SK-N-DZ (cell line): ENCODE measurements at places on chromosomes 1 and 21.
A peak's percentile ranks its signal among the peaks of the same experiment; 100 is the strongest.

GRCh38 chr1:154176337-154176736 lies 15.6 kb downstream of the TPM3 start:
- DNase-seq = no peak

DNA sequence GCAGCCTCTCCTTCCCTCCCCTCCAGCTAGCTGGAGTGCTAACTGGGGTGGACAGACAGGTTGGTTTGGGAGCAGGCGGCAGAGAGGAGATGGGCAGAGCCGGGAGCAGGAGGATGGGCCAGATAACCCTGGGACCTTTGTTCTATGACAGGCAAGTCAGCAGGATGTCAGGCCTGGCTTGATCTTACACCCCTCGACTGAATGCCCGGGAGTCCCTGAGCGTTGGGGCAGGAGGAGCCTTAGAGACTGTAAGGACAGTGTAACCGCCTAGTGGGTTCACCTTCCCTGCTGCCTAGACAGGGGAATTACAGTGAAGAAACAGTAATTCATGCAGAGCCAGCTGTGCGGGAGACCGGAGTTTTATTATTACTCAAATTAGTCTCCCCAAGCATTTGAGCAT lies 60.2 kb downstream of the MDM4 start:
- DNase-seq = no peak

GRCh38 chr1:205287767-205288559 lies 33.6 kb downstream of the NUAK2 start:
- no peak for DNase-seq

DNA sequence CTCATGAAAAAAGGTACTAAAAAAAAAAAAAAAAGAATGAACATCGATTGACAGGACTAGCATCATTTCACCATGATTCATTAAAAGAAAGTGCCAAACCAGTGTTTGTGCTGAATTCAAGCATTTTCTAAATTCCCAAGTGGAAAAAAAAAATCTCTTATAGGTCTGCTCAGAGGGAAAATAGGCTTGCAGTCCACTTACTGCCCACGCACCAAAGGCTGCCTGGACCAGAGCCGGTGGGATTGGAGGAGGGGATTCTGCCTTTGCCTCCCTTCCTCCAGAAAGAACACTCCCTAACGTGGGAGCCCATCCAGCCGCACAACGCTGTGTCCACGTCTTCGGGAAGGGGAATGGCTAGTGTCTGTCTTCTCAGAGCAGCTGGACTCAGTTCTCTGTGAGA lies 5.5 kb upstream of the TRAPPC10 start:
- no peak for DNase-seq

- DNase-seq = no peak
These were observed 627 bp downstream of the CERS2 start for GRCh38 chr1:150973836-150974579.

DNA sequence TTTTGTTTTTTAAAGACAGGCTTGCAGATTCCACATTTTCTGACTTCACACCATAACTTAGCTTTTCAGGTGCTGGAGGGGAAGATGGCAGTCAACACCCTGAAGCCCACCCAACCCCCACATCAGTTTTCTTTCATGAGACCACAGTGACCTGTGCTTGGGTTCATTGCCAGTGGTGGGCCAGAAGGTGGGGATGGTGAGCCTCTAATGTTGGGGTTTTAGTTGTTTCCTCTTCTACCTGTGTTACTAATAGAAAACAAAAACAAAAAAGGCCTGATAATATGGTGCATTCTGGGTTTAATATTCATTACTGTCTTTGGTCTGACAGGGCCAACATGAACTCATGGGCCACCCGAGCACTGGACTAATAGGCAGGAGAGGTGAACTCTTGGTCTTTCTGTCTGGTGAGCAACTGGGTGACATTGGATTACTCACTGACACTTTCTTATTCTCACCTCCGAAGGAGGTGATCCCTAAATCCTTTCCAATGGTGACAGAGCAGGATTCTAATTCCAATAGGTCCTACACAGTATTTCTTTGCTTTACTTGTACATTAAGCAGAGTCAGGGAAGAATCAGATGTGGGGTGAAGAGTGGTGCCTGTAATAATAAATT lies 132.8 kb downstream of the CLIC6 start:
- DNase-seq = no peak

DNA sequence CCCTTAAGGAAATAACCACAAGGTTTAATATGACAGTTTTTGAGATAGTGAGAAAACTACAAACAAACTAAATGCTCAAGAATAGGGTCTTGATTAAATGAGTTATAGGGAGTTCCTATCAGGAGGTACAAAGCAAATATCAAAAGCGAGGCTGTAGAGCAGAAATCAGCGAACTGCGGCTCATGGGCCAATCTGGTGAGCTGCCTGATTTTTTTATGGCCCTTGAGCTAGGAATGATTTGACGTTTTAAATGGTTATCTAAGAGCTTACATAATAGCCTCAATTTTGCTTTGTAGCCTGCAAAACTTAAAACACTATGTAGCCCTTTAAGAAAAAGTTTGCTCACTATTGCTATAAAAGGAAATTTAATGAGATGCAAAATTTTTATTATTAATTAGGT lies 62.2 kb downstream of the XCL2 start:
- DNase-seq = no peak

GRCh38 chr1:169568497-169568896 lies 17.8 kb downstream of the F5 start:
- DNase-seq = no peak

GRCh38 chr1:90114521-90115141 lies 119.7 kb downstream of the ZNF326 start:
- peak; percentile 42 for DNase-seq

GRCh38 chr1:118250232-118250631 lies 65.2 kb upstream of the SPAG17 start:
- DNase-seq = no peak

GRCh38 chr1:213772128-213773063 lies 215.4 kb upstream of the PROX1 start:
- DNase-seq = no peak

DNA sequence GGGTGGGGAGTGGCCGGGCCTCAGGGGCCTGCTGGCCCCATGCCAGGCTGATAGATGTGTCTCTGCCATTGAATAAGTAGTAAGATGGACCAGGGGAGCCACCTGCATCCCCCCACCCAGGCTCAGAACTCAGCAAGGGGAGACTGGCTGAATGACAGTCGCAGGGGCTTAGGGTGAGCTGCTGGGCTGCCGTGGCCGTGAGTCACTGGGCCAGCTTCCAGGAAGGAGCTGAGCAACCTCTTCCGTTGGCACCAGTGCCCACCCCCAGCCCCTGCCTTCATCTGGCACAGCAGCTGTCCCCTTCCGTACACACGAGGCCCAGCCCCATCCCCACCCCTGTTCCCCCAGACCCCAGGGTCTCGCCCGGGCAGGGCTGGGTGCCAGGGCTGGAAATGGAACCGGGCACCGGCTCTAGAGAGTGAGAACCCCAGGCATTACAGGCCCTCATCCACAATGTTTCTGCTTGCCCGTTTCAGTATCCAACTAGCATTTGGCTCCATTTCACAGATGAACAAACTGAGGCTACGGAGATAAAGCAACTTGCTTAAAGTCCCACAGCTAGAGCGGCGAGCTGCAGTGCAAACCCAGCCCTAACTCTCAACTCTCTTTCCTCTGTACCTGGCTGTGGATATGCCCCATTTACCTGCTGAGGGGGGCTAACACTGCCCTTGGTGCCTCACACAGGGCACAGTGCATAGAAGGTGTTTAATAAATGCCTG lies 10.2 kb downstream of the WNT4 start:
- no peak for DNase-seq

DNA sequence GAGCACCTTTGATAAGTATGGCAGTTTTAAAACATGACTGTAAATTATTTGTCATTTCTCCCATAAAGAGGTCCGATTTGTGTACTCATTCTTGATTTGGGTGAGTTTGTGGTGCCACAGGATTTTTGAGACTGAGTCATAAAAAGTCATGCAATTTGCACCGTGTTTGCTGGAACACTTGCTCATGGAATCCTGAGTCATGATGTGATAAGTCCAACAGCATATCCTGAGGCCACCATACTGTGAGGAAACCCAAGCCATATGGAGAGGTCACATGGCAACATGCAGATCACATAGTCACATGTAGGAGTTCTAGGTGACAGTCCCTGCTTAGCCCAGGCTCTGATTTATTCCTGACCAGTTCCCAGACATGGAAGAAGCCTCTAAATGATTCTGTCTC lies 40.8 kb upstream of the PRRX1 start:
- no peak for DNase-seq

GRCh38 chr1:178644308-178645120 lies 80.5 kb upstream of the RALGPS2 start:
- DNase-seq = no peak

GRCh38 chr1:11664336-11665065 lies 501 bp downstream of the FBXO6 start:
- DNase-seq = no peak

- no peak for DNase-seq
These were observed 13.2 kb downstream of the TMEM81 start for GRCh38 chr1:205071028-205071409.

- no peak for DNase-seq
These were observed 1214.9 kb downstream of the PLA2G4A start for GRCh38 chr1:188043536-188044245.

- DNase-seq = peak; percentile 22
These were observed 335.0 kb upstream of the GREM2 start for GRCh38 chr1:240946926-240947325.

DNA sequence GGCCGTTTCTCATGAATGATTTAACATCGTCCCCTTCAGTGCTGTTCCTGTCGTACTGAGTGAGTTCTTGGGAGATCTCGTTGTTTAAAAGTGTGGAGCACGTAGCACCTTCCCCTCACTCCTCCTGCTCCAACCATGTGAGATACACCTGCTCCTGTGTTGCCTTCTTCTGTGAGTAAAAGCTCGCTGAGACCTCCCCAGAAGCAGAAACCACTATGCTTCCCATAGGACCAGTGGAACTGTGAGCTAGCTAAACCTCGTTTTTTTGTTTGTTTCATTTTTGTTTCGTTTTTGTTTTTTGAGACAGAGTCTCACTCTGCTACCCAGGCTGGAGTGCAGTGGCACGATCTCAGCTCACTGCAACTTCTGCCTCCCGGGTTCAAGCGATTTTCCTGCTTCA lies 198.6 kb downstream of the NCAM2 start:
- DNase-seq = no peak

GRCh38 chr1:182215764-182216163 lies 154.3 kb upstream of the ZNF648 start:
- no peak for DNase-seq

GRCh38 chr1:225488676-225489075 lies 60.8 kb upstream of the LBR start:
- no peak for DNase-seq

DNA sequence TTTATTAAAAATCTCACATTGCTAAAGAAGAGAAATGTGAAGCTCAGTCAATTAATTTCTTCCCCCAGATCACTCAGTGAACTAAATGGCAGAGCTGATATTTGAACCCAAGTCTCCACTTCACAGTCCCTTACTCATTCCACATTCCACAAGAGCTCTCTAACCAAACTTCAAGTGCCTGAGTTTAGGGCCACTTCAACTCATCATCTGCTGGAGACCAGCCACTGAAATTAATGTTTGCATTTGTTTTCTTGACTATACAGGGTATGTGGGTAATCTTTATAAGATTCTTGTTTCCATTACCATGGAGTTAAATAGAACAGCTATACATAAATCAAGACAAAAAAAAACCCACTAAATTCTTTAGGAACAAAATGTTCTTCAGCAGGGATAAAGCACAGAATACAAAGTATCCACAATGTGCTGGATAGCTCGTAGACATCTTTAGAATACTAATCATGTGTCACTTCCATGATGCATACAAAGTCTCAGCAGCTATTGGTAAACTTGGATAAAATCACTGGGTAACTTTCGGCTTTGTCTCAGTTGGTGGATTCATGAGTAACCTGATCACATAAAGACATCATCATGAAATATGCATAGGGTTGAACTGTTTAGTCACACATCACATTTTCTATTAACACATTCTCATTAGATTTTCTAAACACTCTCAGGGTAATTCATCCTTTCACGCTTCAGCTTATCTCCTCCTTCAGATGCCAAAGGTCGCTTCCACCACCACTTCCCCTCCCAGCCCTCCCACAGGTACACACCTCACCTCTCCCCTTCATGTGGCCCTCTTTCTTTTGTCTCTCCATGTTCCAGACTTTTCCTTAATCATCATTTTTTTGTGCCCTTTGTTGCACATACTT lies 89.8 kb downstream of the LRRC53 start:
- DNase-seq = no peak

DNA sequence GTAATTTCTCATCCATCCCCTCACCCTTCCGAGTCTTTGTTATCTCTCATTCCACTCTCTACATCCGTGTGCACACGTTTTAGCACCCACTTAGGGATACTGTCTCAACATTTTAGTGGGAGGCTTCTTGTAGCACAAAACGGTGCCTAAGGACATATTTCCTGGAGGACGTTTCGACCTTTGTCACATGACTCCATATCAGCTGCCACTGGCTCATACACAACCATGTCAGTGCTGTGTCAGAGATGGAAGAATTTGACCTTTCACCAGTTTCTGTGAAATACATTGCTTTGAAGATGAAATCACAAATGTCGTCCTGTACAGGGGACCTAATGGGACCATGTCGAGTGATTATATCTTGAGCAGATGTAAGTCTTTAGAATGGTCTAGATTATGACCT lies 15.6 kb downstream of the B3GALT5 start:
- DNase-seq = no peak

DNA sequence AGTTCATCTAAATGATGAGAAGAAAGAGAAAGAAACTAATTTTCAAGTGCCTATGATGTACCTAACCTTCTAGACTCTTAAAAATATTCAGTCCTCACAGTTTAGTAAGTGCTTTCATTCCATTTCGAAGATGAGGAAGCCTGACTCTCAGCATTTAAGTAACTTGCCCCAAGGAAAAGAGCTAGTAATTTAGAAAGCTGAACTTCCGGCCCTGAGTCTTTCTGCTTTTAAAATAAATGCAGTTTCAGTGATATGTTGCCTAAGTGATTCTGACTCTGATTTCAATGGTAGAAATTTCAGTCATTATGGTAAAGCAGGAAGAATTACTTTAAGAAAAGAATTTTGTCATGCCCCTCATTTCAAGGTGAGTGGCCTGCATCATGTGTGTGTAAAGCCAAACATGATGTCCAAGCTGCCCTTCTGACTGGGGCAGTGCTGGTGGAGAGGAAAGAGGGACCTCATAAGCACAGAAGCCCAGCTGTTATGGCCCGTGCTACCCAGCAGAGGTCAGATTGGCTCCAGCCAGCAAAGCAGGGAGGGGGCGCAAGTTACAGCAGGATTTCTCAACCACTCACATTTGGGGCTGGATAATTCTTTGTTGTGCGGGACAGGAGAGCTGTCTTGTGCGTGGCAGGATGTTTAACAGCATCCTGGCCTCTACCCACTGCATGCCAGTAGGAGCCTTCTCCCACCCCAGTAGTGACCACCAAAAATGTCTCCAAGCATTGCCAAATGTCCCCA lies 10.7 kb downstream of the ATP1A4 start:
- no peak for DNase-seq

GRCh38 chr1:64895500-64895899 lies 70.8 kb downstream of the JAK1 start:
- no peak for DNase-seq

GRCh38 chr1:146012703-146013558 lies 8.6 kb downstream of the HJV start:
- peak; percentile 72 for DNase-seq
